ENCODE measurements at places on chromosomes 4 and X.

GRCh38 chrX:125627676-125628075, 308.0 kb downstream of the TEX13C start:
- no peak for DNase-seq

GRCh38 chr4:155241225-155241624, 32.8 kb downstream of the NPY2R start:
- DNase-seq: no peak

- DNase-seq: no peak
Measured at GRCh38 chrX:42678133-42678532, 99.8 kb downstream of the PPP1R2C start.

DNA sequence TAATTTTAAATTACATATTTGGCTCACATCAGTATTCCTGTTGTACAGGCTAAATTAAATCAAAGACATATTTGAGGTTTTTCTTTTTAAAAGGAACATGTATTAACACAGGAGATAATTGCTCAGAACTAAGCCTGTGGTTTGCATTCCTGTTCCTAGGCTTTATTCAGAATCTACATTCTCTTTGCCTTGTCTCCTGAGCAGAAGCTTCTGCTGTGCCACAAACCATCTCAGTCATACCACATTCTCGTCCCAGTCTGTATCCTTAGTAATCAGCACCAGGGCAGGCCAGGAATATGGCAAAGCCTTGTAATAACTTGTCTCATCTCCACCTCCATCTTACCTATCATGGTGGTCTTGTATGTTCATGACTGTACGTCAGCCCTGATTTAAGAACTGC, 162.8 kb downstream of the ARHGAP24 start:
- no peak for DNase-seq

GRCh38 chr4:25174674-25175073, 14.4 kb upstream of the SEPSECS start:
- no peak for DNase-seq

GRCh38 chrX:24133312-24133711, 16.2 kb upstream of the ZFX start:
- DNase-seq: no peak

- no peak for DNase-seq
Measured at GRCh38 chr4:103721251-103721650, 1.5 kb upstream of the TACR3 start.

DNA sequence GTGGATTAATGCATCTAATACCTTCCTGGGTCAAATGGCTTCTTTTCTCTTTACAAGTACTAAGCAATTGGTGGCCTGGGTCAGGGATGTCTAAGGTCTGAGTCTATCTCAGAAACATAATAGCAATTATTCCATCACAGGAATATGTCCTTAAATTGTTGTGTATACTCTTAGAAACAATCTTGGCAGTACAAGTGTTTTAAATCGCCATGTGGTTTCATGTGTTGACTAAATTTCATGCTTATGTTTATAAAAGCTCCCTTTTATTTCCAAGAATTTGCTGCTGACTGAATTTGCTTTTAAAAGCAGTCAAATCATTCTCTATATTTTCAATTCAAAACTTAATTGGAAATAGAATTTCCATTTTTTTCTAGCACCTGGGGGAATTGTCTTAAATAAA, 125.3 kb upstream of the PACRGL start:
- DNase-seq: no peak

GRCh38 chr4:105956569-105956968, 61.3 kb downstream of the NPNT start:
- no peak for DNase-seq

GRCh38 chrX:51955200-51955599, 61.8 kb downstream of the MAGED1 start:
- DNase-seq: no peak

- DNase-seq: no peak
Measured at GRCh38 chr4:109658871-109659410, 44.3 kb downstream of the CASP6 start.

GRCh38 chr4:54495641-54496040, 162.1 kb upstream of the KIT start:
- no peak for DNase-seq

DNA sequence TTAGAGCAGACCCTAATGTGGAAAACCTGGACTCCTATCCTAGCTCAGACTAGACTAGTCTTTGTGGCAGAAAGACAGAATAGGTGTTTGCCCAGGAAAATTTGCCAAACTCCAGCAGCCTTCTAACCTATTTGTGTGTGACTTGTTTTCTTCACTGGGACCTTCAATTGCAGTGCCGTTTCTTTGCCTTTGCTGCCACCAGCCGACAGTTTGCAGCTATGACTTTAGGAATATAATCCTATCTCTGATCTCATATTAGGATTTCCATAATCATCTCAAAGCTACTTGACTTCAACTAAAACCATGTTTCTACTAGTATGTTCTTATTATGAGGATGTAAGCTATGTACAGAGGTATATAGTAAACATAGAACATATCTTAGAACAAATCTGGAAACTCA, 60.2 kb upstream of the PGAM4 start:
- no peak for DNase-seq
